GM23338 (cell line): ENCODE measurements at places on chromosomes 12 and 14. TPM values are rescaled to one million over a fixed set of nuclear protein-coding genes. Genes with fewer than 3 reads are reported as not detected.

GRCh38 chr12:121441555-121441954, 41.6 kb downstream of the RNF34 start:
- peak; percentile 62 for DNase-seq

- peak; percentile 22 for DNase-seq
Observed at GRCh38 chr12:107515446-107515958, 170.1 kb upstream of the PWP1 start.

DNA sequence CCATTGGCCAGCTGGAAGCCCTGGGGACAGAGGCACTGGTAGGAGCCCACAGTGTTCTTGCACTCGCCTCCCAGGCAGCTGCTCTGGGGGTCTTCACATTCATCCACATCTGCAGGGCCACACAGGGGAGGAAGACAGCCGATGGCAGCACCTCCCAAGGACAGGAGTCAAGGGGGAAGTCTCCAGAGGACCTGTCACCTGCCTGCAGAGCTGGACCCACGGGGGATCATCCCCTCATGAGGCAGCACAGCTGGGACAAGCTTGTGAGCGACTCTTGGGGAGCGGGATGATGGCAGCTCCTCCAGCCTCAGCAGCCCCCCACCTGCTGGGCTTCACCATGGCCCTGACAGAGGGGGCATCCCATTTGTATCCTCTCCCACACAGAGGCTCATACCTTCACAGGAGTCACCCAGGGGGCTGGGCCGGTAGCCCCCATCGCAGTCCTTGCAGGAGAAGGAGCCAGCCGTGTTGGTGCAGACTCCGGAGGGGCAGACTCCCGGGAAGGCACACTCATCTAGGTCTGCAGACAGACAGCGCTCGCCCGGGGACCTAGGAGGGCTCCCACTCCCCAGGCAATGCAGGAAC, 15.4 kb downstream of the ISCA2 start:
- no peak for DNase-seq

GRCh38 chr14:106879241-106879640, 1352.9 kb downstream of the TMEM121 start:
- peak; percentile 6 for DNase-seq

- DNase-seq: peak; percentile 41
Observed at GRCh38 chr12:120799243-120800045, 73.8 kb downstream of the ACADS start.

GRCh38 chr12:75713434-75713833, 202.0 kb upstream of the KRR1 start:
- DNase-seq: no peak

- DNase-seq: no peak
Observed at GRCh38 chr12:4153343-4153892, 120.1 kb upstream of the CCND2 start.

- DNase-seq: peak; percentile 87
Observed at GRCh38 chr12:51391283-51392123, at the start of gene GALNT6. TSS of gene GALNT6 (minus strand) at chr12:51391406. CDS start at chr12:51379781, 11,625 bp downstream.

DNA sequence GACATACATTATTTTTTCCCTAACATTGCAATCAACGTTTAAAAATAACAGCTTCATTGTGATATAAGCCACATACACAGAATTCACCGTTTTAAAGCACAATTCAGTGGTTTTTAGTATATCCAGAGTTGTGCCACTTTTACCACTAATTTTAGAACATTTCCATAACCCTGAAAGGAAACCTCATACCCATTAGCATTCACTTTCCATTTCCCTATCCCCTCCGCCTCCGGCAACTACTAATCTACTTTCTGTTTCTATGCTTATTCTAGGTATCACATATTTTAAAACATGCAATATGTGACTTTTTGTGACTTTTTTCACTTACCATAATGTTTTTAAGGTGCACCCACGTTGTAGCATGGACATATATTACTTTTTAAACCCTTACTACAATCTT, 55.6 kb upstream of the ISM2 start:
- no peak for DNase-seq

DNA sequence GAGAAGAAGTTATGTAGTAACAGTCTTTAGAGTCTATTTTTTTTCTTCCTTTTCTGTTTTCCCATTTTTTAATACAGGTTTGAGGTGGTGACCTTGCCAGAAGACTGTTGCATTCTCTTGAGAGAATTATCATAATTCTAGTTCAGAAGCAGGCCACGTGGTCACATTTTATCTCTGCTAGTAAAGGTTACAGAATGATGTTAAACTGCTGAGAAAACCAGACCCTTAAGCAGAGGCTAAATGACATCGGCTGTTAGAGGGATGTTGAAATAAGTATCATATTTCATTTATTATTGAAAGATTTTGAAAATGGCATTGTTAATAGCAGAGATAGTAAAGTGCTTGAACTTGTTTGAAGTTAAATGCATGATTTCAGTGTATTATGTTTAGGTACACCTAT, 49.2 kb downstream of the BRMS1L start:
- no peak for DNase-seq

DNA sequence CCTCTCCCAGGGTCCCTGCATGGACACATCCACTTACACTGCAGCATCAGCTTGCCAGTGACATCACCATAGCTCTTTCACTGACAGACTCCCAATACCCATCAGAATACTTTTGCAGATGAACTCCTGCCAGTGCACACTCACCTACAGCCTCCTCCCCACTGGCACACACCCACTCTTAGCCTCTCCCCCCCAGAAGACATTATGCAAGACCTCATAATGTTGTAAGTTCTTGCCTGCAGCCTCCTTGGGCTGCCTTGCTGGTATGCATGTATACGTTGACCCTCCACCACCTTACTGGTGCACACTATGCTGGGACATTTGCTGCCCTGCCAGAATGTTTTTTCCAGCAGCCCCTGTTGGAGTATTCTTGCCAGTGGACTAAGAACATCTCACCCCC, 324.2 kb downstream of the AEBP2 start:
- DNase-seq: no peak

DNA sequence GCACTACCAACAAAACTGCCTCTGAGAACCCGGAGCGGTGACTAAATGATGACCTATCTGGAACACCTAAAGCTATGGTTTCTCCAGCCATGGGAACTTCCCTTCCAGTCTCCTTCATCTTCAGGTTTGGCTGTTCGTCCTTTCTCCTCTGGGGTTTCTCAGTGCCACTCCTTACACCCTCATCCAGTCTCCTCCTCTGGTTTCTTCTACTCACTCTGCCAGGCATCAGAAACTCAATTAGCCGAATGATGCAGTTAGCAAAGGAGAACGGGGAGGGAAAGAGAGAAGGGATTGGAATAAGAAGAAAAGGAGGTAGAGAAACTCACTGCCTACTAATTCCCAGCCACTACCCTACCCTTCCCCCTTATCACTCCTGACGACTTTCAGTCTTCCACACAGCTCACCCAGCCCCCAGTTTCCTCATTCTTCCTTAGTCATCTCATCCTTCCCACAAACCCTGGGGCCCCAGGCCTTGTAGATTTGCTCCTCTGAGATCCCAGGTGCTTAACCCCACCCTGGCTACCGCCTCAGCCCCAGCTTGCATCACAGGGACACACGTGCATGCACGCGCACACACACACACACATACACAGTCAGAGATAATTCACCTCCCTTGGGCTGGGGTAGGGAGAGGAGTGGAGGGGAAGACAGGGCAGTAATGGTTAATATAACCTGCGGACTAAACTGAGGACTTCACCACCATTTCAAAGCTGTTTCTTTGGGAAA, 13.0 kb downstream of the FGD6 start:
- peak; percentile 79 for DNase-seq

- DNase-seq: no peak
Observed at GRCh38 chr14:28755198-28755815, 11.3 kb upstream of the FOXG1 start.

DNA sequence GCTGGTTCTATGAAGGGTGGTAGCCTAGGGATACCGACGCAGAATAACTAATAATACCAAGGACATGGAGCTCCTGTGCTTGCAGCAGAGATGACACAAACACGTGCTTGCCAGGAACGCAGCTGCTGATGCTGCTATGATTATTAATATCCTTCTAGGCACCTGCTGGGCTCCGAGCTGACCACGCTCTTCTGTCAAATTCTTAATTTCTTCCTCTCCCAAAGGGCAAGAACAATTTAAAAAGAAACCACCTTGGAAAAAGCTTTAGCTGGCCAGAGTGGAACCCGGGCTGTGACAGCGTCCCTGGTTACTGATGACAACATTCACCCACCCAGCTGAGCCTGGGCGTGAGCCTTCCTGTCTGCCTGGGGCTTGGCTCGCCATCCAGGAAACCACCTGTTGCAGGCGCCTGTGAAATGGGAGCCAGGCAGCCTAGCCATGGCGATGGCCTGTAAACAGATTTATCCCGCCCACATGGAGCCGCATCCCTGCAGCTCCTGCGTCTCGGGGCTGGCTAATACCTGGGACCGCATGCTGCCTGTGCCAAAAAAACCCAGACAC, 28.8 kb downstream of the CLMN start:
- peak; percentile 54 for DNase-seq

DNA sequence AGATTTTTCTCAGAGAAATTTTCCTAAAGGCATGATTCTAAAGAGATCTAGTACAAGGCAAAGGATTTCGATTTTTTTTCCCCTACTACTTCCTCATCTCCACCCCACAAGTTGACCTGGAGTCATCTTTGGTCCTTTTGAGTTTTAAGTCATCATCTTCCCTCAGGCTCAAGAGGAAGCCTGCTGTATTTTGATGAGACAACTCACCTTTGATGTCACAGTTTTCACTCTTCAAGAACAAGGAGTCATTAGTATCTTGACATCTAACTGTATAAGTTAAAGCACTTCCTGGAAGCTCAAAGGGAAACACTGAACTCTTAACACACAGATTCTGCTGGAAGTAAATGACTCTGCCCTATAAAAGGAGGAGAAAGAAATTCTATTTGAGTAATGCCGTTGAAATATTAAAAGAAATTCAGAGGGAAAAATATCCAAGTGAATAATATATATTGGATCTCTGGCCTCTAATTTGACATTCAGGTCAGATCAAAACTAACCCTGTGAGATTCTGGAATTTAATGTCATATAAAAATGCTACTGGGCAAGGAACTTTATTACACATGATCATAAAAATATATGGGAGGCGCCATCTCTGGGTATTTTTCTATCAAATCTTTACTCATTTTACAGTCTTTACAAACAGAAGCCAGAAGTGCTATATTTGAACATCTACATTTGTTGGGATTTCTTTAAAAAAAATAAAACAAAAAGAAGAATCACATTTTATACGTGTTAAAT, 435.0 kb downstream of the NRXN3 start:
- no peak for DNase-seq

DNA sequence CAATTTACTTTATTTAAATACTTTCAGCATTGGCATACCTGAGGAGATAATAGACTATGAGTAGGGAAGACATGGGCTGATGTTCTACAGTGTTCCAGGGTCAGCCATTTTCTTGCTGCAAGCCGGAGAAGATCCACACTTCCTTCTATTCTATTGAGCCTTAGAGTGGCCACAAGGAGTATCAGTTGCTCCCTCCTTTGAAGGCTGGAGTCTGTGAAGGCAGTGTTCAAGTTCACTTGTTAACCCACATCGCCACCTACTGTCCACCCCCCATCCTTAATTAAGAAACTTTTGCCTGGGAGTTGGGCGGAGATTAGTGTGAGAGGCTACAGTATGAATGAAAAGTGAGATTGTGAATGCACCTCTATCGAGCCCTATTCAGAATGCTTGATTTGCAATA, 666.6 kb downstream of the NRXN3 start:
- DNase-seq: peak; percentile 89

GRCh38 chr14:88955455-88955854, 131.0 kb downstream of the TTC8 start:
- DNase-seq: no peak

GRCh38 chr12:104569346-104570173, 112.8 kb downstream of the CHST11 start:
- DNase-seq: no peak

- peak; percentile 82 for DNase-seq
Observed at GRCh38 chr14:90850487-90850886, 34.3 kb upstream of the TTC7B start.

GRCh38 chr14:95206534-95206933, 49.2 kb upstream of the DICER1 start:
- no peak for DNase-seq

DNA sequence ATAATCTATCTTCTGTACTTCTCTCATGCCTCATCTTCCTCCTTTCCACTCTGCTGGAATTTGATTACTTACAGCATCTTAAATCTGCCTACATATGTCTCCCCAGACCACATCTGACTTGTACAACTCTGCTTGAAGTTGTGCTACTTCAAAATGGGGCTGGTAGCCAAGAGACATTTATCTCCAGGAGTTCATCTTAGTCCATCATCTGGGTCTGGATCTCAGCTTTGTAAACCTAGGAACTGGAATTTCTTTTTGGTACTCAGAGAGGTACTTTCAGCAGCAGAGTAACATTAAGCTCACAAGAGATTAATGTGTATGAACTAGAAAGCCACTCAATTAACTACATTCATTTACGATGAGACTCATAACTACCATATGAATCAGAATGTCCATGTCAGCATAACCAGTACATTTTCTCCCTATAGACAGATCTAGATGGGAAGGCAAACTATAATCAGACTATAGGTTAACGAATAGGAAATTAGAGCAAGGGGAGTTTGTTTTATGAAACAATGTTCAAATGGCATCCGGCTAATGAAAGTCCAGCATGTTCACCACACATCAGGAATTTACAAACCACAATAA, 178.8 kb downstream of the CEP128 start:
- DNase-seq: no peak

DNA sequence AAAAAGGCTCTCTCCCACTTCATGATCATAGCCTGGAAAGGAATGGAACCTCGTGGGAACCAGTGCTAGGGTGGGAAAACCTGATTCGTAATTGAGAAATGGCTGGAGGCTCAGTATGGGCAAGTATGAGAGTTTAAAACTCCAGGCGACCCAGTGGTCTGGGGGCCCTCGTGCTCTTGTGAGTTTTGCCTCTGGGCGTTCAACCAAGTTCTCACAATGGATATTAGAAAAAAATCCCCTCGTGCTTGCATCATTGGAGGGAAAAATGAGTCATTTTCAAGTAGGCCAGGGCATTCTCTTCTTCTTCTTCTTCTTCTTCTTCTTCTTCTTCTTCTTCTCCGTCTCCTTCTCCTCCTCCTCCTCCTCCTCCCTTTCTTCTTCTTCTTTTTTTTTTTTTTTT, 39.0 kb downstream of the GPR68 start:
- DNase-seq: no peak

The PDE3A gene
- 9.1 and 9.2 TPM in 2 replicates for total RNA-seq

The LPAR5 gene
- 0.38 and 0.89 TPM in 2 replicates for total RNA-seq

The RHOJ gene
- total RNA-seq: 0.17 TPM in 1 of 2 replicates, not detected in the other

The KLRC4 gene
- total RNA-seq: not detected in 2 replicates

The COL2A1 gene
- total RNA-seq: 24.6 and 31.8 TPM in 2 replicates

The GDF3 gene
- 15.3 and 19.3 TPM in 2 replicates for total RNA-seq

The SLC38A4 gene
- 12.5 and 13.3 TPM in 2 replicates for total RNA-seq

The LBHD2 gene
- total RNA-seq: not detected in 2 replicates

The PROX2 gene
- total RNA-seq: 0.31 TPM in 1 of 2 replicates, not detected in the other

The B4GALNT3 gene
- 15.8 and 31.3 TPM in 2 replicates for total RNA-seq

The LALBA gene
- not detected in 2 replicates for total RNA-seq

The BCL11B gene
- total RNA-seq: 5.6 and 6.7 TPM in 2 replicates

The MOK gene
- total RNA-seq: 2.1 and 3.1 TPM in 2 replicates

The KCNMB4 gene
- 14.7 and 18.0 TPM in 2 replicates for total RNA-seq

The CD4 gene
- 1.5 and 2.2 TPM in 2 replicates for total RNA-seq

The AQP6 gene
- total RNA-seq: not detected in 2 replicates

The KRT72 gene
- not detected in 2 replicates for total RNA-seq

The TAS2R31 gene
- total RNA-seq: 6.1 and 12.9 TPM in 2 replicates

The KRT5 gene
- not detected in 2 replicates for total RNA-seq

The RTL1 gene
- total RNA-seq: not detected in 2 replicates

The LEMD3 gene
- 38.3 and 56.7 TPM in 2 replicates for total RNA-seq

The CIROP gene
- total RNA-seq: not detected in 2 replicates
